ENCODE measurements at places on chromosomes 7 and 10.
A peak's percentile ranks its signal among the peaks of the same experiment; 100 is the strongest.

DNA sequence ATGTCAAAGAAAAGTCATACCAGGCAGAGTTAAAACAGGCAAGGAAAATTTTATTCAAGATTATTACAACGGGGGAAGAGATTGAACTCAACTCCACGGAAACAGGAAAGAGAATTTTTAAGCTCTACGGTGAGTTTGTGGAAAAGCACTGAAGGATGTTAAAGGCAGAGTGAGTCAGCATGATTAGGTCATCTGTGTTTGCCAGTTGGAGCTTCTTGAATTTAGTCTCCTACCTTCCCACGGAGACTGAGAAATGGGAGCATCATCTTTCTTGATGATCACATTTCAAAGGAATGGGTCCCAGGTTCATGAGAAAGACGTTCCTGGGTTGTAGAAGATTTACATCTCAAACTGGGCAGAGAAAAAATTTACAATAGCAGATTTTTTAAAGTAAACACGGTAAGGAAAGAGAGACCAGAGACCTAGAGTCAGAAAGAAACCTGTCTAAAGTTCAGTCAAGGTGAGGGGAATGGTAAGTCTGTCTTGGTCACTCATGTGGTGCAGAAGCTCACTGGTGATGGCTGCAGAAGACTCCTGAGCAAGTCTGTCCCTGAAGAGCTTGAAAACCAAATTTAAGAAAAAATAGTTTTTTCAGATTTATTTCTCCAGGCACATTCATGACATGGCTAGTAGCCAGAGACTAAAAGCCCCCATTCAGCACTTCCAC lies 516.9 kb upstream of the LRRN3 start:
- peak; percentile 30 for DNase-seq

- no peak for DNase-seq
These were observed 28.7 kb downstream of the TMEM106B start for GRCh38 chr7:12239806-12240205.

DNA sequence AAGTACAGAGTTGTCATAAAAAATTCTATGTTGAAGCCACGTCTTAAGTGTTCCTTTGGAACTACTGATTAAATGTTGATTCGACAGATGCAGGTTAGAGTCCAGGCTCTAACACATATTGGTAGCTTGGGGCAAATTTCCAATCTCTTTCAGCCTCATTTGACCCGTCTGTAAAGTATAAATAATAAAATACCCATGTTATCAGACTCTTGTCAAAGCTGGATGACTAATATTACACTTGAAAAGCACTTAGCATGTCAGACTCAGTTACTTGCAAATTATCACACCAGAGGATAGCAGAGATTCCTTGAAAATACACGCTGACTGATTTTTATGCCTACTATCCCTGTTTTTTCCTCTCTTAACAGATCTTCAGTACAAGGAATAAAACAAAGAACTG lies 18.1 kb upstream of the MACC1 start:
- no peak for DNase-seq

GRCh38 chr7:5452937-5453540 lies 29.4 kb upstream of the TNRC18 start:
- DNase-seq, result peak; percentile 74

DNA sequence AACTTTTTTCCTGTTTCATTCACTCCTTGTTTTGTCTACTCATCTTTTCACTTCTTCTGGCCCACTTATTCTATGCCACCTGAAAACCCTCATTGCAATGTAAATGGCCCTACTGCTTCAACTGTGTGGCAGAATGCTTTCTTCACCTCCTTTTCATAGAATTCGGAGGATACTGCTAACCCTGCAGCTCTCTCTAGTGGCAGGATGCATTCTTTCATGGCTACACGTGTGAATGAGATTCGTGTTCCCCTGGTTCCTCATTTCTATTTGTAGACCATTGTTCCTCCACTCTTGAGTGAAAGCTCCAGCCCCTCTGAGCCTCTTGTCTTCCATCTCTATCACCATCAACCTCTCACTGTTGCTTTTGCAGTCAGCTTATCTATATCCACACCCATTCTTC lies 20.9 kb upstream of the CYP26C1 start:
- DNase-seq, result peak; percentile 72

GRCh38 chr7:39084349-39084748 lies 106.6 kb downstream of the POU6F2 start:
- DNase-seq, result no peak

GRCh38 chr7:133888061-133888930 lies 238.8 kb upstream of the LRGUK start:
- DNase-seq, result no peak

DNA sequence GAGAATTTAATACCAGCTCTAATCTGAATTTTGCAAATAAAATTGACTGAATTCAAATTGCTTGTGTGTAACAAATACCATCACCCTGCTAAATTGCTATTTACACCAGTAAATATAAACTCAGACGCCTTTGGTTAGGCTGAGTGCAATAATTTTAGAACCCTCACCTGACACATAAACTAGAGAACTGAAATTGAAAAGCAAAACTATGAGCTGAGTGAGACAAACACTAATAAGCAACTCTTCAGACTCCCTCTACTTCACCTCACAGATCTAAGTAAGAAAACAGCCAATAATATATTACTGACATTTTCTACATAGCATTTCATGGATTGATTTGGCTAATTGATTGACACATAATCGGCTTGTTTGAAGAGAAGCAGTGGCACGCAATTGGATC lies 621.2 kb downstream of the REEP3 start:
- no peak for DNase-seq

DNA sequence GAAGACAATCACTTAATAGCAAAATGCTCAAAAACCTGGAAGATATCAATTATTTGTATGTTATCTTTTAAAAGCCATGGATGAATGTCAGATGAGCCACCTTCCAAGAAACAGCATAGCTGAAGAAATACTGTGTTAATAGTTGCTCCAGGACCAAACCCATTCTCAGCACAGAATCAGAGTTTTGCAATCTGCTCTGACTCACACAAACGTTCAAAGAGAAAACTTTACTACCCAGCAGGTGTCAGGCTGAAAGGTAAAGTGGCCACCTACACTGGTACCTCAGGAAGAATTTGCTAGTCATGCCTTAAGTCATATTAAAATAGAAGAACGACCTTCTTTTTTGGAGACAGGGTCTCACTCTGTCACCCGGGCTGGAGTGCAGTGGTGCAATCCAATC lies 526.5 kb downstream of the PARD3 start:
- DNase-seq, result peak; percentile 37

GRCh38 chr7:74173491-74173865 lies 678 bp upstream of the EIF4H start:
- DNase-seq, result no peak

GRCh38 chr10:77506517-77507200 lies 130.9 kb downstream of the KCNMA1 start:
- peak; percentile 62 for DNase-seq

DNA sequence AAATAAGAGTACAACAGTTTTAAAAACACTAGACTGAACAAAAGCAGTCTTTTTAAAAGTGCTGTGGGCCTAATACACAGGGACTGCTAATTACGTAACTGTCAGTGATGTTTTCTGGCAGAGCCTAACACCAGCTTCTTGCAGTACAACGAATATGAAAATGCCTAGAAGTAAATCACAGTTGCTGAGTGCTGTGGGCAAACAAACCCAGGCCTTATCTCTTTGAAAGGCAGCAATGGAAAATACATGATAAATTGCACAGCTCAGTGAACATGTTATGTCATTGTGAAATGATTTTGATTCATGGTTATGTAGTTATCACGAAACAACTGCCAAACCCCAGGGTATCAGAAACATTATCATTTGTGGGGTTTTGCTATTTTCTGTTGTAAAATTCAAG lies 428.4 kb downstream of the GFRA1 start:
- no peak for DNase-seq

DNA sequence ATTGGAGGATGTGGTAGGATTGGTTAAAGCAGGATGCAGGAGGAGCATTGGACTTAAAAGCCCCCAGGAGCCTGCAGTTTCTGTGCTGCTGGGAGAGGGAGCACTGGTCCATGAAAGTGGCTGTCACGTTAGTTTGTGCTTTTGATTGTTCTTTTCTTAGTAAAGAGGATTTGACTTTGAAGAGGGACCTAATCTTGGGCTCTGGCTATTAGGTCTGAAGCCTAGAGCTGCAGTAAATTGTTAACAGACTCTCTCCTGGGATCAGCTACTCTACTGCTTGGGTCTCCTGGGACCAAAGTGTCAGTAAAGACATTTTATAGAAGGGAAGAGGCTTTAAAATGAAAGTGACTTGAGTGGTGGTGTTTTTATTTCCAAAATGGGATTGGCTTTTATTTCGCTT lies 3.7 kb downstream of the ZFYVE27 start:
- no peak for DNase-seq

DNA sequence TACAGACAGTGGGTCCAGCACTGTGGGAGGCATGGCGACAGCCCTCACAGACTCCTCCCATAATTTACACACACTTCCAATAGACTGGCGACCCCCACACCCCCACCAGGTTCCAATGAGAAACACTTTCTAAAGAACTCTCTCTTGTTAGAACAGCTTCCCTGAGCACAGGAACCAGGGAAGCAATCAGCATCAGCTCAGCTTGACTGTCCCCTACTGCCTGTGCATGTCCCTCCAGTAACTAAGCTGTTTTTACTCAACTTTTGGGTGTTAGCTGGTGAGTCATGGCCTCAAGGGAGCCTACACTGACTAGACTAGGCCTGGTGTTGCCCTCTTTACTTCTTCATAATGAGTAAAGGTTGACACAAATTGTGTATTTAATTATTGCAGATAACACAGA lies 32.6 kb upstream of the HERPUD2 start:
- DNase-seq, result peak; percentile 39

DNA sequence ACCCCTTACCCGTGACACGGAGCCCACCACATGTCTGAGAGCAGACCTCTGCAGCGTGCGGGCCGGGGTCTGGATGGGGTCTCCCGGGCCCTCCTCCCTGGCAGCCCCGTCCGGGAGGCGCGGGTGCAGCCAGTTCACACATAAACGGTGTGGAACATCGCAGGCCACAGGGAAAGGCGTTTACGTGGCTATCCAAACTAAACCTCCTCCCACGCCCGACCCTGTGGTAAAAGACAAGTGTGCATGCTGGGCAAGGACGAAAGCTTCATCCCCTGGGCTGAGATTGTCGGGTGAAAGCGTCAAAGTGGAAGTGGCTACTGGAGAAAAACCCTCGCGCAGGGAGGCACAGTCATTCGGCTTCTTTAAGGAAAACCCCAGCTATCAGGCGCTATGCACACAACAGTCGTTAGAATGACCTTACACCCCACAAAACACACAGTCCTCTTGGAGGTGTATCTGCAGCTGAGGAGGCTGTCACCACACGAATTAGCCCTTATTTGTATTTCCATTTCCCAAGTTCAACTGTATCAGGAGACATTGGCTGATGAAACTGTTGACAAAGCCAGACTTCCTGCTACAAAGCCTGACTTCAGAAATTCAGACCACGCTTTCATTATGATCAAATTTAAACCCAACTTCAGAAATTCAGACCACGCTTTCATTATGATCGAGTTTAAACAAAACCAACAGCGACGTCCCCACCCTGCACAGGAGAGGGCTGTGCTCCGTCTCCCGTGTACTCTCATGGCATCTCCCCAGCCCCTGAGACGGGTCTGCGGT lies 15.3 kb downstream of the GPER1 start:
- no peak for DNase-seq

DNA sequence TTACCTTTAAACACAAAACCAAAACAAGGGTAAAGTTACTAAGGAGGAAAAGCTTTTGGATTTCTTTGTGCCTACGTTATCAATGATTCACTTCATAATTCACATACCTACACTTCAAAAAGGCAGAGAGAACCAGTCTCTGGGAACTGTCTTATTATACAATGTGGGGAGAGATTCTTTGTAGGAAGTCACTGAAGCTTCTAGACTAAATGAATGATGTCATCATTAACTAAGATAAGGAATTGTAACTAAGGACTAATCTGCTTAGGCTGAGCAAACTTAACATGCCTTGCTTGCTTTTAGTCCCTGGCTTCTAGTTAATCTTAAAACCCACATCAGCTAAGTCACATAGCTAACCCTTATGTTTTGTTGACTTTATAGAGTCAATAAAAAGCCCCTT lies 771.2 kb downstream of the NXPH1 start:
- DNase-seq, result no peak

GRCh38 chr7:1422512-1423263 lies 36.6 kb downstream of the MICALL2 start:
- DNase-seq, result peak; percentile 24

DNA sequence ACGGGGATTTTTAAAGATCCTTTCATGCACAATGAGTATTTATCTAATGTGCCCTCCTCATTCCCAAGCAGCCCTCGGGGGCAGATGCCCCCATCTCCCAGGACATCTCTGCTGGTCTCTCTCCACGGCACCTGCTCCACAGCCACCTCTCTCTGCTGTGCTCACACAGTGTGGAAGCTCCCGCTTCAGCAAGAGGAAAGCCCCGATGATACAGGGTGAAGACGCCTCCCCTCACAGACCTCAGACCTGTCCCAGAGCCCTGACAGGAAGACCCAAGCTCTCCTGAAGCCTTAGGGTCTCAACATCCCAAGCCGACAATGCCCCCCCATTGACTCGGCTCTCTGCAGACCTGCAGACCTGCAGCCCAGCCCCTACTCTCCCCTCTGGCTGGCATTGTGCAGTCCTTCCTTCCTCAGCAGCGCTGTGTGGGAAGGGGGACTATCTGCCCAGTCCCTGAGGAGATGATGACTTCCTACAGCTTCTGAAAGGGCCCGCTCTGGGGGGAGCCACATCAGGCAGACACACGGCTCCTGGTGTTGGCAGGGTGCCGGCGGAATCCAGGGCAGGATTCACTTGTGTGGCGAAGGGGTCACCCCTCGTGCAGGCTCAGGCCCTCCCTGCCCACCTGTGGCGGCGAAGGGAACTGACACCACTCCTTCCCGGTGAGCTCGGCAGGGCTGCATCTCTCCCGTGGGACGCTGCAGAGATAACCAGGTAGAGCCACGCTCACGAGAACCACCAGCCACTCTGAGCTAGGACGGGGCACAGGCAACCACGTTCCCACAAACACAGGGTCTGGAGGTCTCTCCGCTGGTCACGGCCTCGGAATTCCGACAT lies 61.8 kb downstream of the PTPRN2 start:
- DNase-seq, result no peak

GRCh38 chr7:121303422-121304101 lies 25.2 kb upstream of the WNT16 start:
- DNase-seq, result no peak

GRCh38 chr7:22339725-22340390 lies 17.1 kb downstream of the RAPGEF5 start:
- DNase-seq, result no peak

DNA sequence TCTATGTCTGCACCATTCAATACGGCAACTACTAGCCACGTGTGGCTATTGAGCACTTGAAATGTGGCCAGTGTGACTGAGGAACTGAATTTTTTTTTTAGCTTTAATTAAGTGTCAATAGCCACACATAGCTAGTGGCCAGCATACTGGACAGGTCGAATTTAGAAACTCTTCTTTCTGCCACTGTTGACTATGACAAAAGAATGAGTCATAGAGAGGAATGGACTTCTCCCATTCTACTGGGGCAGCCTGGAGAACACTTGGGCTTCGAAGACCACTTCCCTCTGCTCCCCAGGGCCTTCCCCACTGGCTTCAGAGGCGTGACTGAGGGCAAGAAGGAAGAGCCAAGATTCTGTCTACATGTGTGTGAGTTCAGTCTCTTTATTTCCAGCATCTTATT lies 137.5 kb downstream of the SNX10 start:
- DNase-seq, result no peak

- DNase-seq, result no peak
These were observed 10.9 kb downstream of the C10orf71 start for GRCh38 chr10:49309691-49310411.
